ENCODE measurements at places on chromosomes 6 and 20. TPM values are rescaled to one million over a fixed set of nuclear protein-coding genes. Genes with fewer than 3 reads are reported as not detected.

- DNase-seq, result no peak
Measured at GRCh38 chr6:118581489-118581959, 33.4 kb downstream of the PLN start.

- no peak for DNase-seq
Measured at GRCh38 chr20:24978513-24978912, 14.0 kb downstream of the APMAP start.

DNA sequence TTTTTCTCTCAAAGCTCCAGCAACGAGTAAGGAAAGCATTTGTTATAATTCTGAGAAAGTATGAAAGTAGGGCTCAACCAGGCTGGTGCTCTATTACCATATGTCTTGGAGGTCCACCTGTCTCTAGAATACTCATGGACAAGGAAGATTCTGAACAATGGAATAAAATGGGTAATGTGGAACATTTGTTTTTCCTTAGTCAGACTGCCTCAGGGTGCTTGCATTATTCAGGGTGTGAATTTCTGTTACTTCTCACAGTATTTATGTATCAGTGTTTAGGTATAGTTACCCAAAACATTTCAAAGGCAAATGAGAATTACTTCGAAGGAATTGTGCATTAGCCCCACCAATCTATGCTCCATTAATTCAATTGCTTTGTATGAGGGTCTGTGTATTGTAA, 586.2 kb upstream of the CITED2 start:
- DNase-seq, result no peak

GRCh38 chr6:146876271-146877151, 277.7 kb downstream of the ADGB start:
- no peak for DNase-seq

ZNF391 gene
- total RNA-seq, result 3.3 TPM

CNKSR3 gene
- total RNA-seq, result 29.2 TPM

All from MG63 (cell line).